RPMI7951 (cell line): ENCODE measurements at places on chromosomes 5 and 9.

GRCh38 chr5:135578685-135579341 is at the start of gene CXCL14:
Gene CXCL14 (minus strand): TSS chr5:135578991. CDS start chr5:135578778, 213 bp downstream.
- peak; percentile 67 for DNase-seq

GRCh38 chr9:126606483-126606870 is 7.3 kb upstream of the LMX1B start:
- DNase-seq: no peak

GRCh38 chr5:172951371-172952033 is 7.7 kb upstream of the RPL26L1 start:
- no peak for DNase-seq

DNA sequence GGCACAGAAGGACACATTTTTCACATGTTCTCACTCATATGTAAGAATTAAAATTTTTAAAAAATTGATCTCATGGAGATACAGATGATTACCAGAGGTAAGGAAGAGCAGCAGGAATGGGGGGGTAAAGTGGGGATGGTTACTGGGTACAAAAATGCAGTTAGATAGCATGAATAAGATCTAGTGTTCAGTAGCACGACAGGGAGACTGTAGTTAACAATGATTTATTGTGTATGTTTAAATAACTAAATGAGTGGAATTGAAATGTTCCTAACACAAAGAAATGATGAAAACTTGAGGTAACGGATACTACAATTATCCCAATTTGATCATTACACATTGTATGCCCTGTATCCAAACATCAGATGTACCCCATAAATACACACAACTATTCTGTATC is 15.2 kb upstream of the TGFBI start:
- DNase-seq: no peak

DNA sequence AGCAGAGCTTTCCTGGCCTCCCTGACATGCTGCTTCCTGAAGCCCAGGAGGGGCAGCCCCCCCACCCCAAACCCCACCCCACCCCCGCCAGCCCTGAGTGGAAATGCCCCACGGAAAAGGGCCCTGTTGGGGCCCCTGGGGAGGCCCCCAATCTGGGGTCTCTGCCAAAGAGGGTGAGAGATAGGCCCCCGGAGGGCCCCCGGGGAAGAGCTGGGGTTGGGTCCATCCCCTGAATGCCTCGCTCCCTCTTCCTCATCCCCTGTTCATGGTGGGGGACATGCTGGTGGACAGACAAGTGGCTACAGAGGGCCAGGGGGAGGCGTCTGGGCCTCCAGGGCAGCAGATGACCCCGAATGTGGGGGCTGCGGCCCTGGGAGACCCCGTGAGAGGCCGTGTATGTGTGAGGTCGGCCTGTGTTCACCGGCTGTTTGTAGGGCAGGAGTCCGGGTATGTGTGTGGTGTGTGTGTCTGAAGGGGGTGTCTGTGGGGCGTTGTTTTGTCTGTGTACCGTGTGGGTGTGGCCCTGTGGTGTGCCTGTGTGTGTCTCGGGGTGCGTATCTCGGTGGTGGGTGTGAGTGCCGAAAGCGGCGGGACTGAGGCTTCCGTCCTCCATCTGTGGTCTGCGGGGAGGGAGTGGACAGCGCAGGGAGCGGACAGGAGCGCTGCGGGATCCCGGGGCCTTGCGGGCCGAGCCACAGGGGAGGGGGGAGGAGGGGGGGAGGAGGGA is 11.3 kb downstream of the C9orf50 start:
- DNase-seq: peak; percentile 55

GRCh38 chr5:118611332-118611945 is 376.9 kb downstream of the DTWD2 start:
- peak; percentile 11 for DNase-seq
